ENCODE measurements at places on chromosomes 4 and X.

- DNase-seq, result peak; percentile 13
These were observed 42.0 kb upstream of the MAPK10 start for GRCh38 chr4:86401826-86402225.

DNA sequence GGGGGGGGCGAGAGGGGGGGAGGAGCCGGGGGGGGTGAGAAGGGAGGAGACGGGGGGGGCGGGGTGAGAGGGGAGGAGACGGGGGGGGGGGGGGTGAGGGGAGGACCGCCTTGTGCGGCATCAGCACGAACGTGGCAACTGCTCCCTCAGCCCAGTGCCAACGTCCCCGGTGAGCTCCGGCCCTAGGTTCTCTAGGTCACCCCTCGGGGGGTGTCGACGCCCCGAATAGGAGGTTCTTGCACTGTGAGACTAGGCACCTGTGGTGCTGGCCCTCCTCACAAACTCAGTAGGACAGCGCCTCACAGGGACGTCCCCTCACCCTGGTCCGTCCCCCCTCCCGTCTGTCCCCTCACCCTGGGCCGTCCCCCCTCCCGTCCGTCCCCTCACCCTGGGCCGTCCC lies 21.5 kb upstream of the GTPBP6 start:
- DNase-seq, result no peak

DNA sequence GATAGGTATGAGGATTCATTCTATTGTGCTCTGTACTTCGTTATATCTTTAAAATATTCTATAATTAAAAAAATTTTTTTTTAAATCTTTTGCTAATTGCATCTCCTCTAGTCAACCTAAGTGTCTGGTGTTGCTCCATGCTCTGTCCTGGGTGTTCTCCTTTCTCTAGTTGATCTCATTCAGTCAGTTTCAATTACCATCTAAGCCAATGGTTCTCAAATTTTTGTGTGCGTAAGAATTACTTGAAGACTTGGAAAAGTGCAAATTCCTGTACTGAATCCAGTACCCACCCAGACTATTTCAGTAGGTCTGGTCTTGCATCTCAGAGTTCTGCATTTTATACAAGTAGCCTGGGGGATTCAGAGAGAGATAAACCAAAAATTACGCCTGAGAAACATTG lies 6.7 kb downstream of the TMPRSS11D start:
- DNase-seq, result no peak

GRCh38 chr4:11970754-11971153 lies 542.1 kb upstream of the HS3ST1 start:
- DNase-seq, result no peak

GRCh38 chr4:156578713-156579112 lies 392.9 kb downstream of the PDGFC start:
- DNase-seq, result no peak

DNA sequence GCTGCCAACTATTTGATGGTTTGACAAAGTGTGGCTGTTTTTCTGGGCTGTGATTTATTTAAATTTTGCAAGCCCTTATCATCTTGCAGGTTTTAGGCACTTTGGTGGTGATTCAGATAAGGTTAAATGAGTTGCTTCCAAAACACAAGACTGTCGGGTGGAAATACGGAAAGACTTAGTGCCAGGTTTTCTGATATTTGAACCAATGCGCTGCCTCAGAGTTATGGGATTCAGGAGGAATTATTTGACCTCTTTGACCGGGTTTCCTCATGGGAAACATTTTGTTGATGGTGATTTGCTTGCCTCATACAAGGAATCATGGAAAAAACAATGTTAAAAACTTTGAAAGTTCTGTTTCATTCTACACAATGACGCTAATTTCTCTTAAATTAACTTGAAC lies 136.1 kb upstream of the MAP9 start:
- DNase-seq, result no peak

DNA sequence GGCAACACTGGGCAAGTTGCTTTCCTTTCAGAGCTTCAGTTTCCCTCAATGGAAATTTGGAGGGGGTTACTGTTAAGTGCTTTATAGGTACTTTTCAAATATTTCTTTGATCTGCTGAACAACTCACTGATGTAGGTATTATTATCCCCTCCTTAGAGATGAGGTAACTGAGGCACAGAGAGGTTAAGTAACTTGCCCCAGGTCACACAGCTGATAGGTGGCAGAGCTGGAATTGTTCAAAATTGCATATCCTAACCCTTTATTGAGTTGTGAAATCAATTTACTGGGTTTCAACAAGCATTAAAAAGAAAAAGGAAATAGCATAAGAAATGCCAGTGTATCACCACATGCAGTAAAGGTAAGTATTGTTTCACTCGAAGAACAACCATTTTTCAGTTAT lies 6.6 kb downstream of the PPP1R3F start:
- no peak for DNase-seq

DNA sequence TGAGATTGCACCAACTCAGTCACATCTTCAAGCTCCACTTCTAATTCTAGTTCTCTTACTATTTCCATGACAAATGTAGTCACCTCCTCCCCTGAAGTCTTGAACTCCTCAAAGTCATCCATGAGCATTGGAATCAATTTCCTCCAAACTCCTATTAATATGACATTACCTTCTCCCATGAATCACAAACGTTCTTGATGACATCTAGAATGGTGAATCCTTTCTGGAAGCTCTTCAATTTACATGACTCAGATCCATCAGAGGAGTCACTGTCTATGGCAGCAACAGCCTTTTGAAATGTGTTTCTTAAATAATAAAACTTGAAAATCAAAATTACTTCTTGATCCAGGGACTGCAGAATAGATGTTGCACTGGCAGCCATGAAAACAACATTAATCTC lies 34.5 kb downstream of the GALNTL6 start:
- no peak for DNase-seq

GRCh38 chrX:102650903-102651241 lies 411 bp upstream of the GPRASP1 start:
- DNase-seq, result no peak

GRCh38 chr4:172601195-172601594 lies 567.4 kb upstream of the GALNT7 start:
- no peak for DNase-seq

GRCh38 chrX:54695816-54696487 lies 102.1 kb downstream of the ITIH6 start:
- DNase-seq, result no peak

DNA sequence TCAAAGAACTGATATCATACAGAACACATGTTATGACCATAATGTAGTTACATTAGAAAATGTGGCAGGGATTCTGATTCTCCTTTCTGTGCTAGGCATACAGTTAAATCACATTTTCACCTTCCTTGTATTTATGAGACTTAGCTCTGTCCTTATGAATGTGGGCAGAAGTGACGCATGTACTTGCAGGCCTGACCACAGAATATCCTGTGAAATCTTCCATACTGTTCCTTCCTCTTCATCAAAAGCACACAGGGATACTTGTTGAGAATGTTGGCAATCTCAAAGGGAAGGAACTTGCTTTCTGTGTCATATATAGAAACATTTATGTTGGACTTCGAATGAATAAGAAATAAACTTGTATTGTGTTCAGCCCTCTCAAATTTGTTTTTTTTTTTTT lies 17.2 kb upstream of the MYOZ2 start:
- peak; percentile 96 for DNase-seq

DNA sequence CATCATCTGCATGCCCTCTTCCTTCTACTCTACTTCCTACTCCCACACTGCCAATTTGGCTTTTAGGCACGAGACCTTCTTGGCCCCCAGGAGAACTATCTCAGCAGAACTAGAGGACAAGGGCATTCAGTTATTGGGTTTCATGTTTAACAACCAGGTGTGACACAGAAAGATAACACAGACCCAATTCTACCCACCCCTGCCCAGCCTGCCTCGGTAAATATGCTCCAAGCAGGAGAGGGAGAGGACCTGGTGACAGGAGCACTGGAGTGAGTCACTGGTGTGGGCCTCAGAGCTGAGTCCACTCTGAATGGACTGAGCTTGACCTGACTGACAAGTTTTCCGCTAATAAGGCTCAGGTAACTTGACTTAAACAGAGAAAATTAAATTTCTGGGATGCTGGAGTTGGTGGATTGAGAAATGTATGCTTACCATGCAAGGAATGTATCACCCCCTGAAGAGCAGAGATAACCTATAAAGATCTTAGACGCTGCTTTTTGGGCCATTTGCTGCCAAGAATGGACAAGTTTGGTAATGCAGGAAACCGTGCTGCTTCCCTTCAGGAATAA lies 52.5 kb downstream of the CASP3 start:
- DNase-seq, result no peak

GRCh38 chr4:123643691-123644090 lies 247.1 kb downstream of the SPRY1 start:
- DNase-seq, result no peak

DNA sequence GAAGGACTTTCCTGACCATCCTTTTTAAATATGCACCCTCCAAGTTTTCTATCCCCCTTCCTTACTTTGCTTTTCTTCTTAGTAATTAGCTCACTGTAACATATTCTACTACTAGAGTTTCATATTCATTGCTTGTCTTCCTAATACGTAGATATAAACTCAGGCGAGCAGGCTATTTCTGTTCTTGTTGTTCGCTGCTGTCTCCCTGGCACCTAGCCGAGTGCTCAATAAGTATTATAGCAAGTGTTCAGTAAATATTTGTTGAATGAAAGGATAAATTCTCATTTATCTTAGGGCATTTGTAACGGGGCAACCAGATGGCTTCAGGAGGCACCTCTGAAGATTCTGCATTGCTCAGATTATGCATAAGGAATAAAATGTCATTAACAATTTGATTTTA lies 6.8 kb upstream of the RHOH start:
- DNase-seq, result no peak

DNA sequence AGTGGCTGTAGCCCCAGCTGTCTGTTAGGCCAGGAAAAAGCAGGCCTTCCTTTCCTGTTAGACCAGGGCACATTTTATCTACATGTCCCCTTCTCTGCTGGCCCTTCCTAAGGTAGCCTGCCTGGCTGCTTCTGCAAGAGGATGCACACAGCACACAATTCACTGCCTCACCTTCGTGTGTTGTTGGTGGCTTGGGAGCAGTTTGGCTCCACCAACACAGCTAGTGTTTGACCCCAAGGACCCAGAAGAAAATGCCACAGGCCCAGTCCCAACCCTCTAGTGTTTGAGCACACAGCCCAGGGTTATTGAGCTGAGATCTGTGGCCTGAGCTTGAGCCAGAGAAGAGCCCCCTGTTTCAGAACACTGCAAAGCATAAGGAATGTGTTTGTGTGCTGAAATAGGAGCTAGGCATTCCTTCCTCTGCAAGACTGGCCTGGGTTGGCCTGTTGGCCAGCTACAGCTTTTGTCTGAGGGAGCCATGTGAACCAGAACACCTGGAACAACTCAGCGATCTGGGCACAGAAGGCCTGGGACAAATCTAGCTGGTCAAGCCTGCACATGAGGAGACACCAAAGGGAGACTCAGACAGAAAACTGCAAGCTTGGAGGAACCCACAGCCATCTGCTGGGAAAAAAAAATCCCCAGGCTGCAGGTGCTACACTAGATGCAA lies 26.4 kb downstream of the MAGEE1 start:
- no peak for DNase-seq

DNA sequence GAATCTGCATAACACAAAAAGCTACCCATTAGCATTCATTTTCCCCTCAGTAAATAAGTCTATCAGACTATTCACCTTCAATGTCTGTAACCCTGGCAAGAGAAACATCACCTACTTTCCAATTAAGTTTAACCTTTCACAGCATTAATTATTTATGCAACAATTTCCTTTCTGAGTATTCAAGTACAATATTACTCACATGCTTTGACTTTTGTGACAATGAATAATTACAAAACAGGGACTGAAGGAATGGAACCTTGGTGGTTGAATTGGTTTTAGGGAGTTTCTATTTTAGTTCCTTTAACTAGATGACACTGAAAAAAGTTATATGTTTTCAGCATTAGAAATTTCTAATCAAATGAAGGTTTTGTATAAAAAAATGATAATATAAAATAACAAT lies 932.3 kb upstream of the EPHA5 start:
- no peak for DNase-seq

All from suppressor macrophage (primary cell).